ENCODE measurements at places on chromosomes 4 and X.

DNA sequence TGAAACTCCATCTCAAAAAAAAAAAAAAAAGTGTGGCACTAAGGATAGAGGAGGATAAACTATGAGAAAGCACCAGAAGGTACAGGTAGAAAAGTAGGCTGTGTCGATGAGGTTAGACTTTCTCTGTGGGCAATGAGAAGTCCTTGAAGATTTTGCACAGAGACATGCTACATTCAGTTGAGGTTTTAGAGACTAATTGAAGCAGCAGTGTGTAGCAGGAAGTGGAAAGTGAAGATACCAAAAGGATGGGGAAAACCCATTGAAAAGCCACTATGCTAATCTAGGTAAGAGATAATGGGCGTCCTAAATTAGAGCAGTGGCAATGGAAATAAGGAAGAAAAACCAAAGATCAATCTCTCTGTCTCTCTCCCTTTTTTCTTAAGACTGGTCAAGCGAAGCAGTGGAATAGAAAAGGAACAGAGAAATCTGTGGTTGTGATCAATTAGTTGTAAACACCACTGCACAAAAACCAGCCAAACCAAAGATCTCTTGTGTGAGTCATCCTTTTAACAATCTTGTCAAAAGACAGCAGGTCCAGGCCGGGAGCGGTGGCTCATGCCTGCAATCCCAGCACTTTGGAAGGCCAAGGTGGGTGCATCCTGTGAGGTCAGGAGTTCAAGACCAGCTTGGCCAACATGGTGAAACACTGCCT lies 3.5 kb downstream of the SPINK2 start:
- no peak for DNase-seq

DNA sequence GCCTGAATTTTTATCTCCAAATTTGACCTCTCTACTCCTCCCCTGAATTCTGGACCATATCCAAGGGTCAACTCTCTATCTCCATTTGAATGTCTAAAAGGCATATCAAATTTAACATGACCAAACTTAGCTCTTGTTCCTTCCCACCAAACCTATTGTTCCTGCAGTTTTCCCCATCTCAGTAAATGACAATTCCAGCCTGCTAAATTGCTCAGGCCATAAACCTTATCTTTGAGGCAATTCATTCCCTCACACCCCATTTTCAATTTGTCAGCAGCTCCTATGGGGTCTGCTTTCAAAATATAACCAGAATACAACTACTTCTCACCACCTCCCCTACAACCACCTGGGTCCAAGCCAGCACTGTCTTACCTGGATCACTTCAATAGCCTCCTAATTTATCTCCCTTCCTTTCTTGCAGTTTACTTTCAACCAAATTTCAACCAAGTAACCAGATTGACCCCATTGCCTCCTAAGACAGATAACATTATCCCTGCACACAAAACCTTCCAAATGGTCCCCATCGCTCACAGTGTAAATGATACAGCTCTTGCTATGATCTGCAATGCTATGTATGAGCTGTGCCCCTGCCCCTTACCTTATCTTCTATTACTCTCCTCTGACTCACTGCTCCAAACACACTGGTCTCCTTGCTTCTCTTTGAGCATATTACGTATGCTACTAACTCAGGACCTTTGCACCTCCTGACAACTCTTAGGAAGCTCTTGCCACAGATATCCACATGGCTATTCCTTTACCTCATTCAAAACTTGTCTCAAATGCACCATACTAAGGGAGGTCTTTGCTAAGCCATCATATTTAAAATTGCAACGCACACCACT lies 66.0 kb downstream of the CAMK2D start:
- no peak for DNase-seq

DNA sequence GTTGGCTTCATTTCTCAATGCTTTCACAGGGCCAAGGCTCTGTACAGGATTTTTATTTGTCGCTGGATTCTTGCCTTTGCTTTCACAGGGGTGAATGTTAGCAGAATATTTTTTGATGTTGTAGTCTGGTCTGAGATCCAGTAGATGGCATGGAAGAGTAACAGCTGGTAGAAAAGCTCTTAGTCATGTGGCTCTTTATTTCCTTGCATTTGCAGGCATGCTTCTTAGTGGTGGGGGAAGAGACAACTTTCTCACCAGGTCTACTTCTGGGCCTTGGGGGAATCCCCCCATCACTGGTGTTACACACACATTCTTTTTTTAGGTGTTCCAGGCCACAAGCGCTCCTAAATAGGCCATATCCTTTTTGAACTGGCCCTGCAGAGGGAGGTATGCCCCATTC lies 58.2 kb upstream of the DKK2 start:
- DNase-seq = no peak

- DNase-seq = no peak
Observed at GRCh38 chr4:89248879-89249281, 58.7 kb downstream of the GPRIN3 start.

GRCh38 chr4:8774071-8774470 lies 97.6 kb downstream of the HMX1 start:
- no peak for DNase-seq

DNA sequence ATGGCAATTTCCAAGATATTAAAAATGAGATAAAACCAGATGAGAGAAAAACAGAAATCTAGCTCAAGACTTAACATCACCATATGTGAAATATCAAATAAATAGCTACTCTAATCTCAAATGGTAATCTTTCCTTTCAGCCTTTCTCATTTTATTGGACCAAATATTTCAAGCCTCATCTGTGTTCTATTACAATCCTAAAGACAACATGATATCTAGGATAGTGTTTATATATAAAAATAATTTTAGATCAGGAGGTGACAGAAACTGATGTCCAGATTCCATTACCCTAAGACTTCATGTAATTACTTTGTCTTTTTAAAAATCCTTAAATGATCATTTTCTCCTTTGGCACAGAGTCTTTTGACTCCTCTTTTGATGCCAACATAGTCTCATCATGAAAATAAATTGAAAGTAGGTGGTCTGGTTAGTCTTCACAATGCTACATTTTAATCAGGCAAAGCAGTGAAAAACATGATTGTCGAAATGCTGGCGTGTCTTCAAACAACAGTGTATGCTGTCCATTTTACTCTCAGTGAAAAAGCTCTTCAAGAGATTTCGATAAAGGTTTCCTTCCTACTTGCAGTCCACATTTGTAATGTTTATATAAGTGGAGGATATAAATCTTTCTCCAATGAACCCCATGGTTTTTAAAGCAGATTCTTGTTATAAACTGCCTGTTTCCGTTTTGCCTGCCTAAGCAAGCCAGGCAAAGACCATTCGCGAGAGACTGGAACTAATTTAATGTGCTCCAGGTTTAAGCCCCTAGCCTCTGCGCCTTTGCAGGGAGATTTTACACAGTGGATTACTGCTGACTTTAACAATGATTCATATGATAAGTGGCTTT lies 169.8 kb downstream of the SCFD2 start:
- no peak for DNase-seq

- no peak for DNase-seq
Observed at GRCh38 chr4:28557755-28558154, 1697.1 kb downstream of the STIM2 start.

GRCh38 chrX:6460893-6461490 lies 73.9 kb downstream of the VCX3A start:
- DNase-seq = no peak

DNA sequence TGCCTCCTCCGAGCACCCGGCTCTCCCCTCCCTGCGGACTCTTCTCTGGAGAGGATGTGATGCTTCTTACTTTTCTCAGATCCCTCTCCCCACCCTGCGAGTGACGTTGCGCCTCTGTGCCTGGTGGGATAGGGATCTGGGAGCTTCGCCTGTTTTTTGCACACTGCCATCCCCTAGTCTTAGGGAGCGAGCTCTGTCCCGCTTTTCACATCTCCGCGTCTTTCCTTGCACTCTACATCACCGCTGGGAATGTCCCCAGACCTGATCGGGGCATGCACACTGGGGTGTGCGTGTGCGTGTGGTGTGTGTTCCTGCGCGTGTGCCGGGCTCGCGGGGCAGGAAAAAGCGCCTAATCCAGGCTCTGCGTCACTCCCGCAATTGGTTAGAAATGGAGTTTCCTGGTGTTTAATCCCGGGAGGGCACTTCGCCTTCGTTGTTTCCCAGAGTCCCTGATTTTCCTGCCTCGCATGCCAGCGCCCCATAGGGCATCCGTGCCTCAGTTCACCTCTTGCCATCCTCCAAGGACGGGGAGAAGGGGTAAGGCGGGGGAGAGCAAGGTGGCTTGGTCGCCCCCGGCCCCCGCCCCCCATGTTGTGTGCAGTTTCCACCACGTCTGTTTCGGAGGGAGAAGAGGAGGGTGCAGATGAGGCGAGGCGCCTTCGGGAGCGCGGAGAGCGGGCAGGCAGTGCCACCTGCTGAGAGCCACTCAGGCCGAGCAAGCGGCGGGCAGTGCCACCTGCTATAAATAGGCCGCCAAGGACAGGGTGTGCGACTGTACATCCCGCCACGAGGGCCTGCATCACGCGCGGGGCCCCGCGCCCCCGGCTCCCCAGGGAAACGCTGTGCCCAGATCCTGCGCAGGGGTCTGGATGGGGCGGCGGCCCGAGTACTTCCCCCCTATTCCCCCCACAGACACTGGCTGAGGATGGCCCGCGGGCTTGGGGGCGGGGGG lies 759 bp upstream of the TBC1D1 start:
- no peak for DNase-seq

GRCh38 chr4:173498771-173499170 lies 31.3 kb downstream of the HAND2 start:
- no peak for DNase-seq

DNA sequence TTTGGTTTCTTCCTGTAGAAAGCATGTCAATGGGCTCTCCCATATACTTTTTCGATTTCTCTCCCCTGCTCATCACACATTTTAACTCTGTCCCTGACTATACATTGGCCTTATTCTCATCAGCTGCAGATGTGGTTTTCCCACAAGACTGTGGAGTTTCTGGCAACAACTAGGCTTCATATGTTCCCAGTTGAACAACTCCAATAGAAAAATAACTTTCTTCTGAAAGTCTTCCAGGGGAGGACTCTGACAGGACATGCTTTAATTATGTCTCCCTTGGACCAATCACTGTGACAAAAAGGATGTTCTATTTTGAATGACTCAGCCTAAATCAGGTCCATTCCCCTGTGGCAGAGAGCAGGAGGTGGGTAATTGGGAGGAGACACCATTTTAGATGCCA lies 28.1 kb downstream of the SPANXC start:
- no peak for DNase-seq

DNA sequence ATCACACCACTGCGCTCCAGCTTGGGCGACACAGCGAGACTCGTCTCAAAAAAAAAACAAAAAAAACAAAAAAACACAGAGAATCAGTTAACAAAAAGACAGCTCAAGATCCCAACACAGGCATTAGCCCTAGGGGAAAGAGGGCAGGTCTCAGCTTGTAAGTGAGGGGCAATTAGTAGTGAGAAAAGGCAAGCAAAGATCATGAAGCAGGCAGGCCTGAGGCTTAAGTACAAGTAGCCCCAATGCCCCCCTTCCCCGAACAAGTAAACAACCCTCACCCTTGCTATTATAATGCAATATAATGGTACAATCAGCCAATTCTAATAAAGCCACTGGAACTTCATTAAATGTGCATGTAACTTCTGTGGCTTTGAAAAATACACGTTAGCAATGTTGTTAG lies 17.0 kb downstream of the ADGRA3 start:
- no peak for DNase-seq

GRCh38 chr4:26130173-26130572 lies 190.6 kb upstream of the RBPJ start:
- DNase-seq = no peak

- no peak for DNase-seq
Observed at GRCh38 chr4:149645790-149646189, 169.9 kb downstream of the IQCM start.

GRCh38 chr4:8332038-8332857 lies 62.7 kb downstream of the HTRA3 start:
- no peak for DNase-seq

- no peak for DNase-seq
Observed at GRCh38 chrX:126551725-126552312, 795 bp downstream of the DCAF12L1 start.

- DNase-seq = no peak
Observed at GRCh38 chr4:140752291-140753068, 3.7 kb downstream of the TBC1D9 start.

GRCh38 chr4:5203993-5204310 lies 152.7 kb downstream of the STK32B start:
- no peak for DNase-seq

DNA sequence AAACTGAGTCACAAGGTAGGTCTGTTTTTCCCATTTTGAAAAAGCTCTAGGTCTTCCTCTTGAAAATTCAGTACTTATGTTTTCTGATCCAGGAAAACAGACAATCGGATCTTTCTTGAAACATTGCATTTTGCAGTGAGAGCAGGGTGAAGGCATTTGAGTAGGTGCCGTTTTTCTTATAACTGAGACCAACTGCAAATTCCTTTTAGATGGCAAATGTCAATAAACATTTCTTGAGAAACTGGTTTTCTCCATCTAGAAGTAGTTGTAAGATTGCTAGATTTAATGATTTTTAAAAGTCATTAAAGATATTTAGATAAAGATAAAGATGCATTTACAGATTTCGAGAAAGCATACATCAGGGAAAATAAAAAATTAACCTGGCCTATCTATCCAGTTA lies 92.4 kb downstream of the PHOX2B start:
- no peak for DNase-seq

- DNase-seq = no peak
Observed at GRCh38 chr4:35541146-35541887, 703.0 kb downstream of the ARAP2 start.

DNA sequence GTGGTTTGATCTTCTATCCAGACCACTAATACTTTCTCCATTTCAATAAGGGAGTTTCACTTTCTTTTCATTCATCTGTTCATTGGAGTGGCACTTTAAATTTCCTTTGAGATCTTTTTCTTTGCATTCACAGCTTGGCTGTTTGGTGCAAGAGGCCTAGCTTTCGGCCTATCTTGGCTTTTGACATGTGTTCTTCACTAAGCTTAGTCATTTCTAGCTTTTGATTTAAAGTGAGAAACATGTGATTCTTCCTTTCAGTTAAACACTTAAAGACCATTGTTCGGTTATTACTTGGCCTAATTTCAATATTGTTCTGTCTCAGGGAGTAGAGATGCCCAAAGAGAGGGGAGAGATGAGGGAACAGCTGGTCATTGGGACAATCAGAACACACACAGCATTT lies 24.3 kb downstream of the CXCL13 start:
- no peak for DNase-seq

- DNase-seq = no peak
Observed at GRCh38 chrX:17596061-17596460, 141.2 kb upstream of the SCML1 start.

- DNase-seq = no peak
Observed at GRCh38 chrX:110180176-110180927, 137.5 kb downstream of the AMMECR1 start.

- DNase-seq = no peak
Observed at GRCh38 chr4:108359986-108360681, 191.4 kb upstream of the LEF1 start.

- DNase-seq = no peak
Observed at GRCh38 chr4:178339769-178340168, 897.5 kb upstream of the AGA start.

Data from stimulated activated CD8-positive, alpha-beta memory T cell treated with anti-CD3 and anti-CD28 coated beads, Interleukin-4, amount 100 ng/mL, for 1 hour (primary cell).